ENCODE measurements at places on chromosomes 6 and 20.

DNA sequence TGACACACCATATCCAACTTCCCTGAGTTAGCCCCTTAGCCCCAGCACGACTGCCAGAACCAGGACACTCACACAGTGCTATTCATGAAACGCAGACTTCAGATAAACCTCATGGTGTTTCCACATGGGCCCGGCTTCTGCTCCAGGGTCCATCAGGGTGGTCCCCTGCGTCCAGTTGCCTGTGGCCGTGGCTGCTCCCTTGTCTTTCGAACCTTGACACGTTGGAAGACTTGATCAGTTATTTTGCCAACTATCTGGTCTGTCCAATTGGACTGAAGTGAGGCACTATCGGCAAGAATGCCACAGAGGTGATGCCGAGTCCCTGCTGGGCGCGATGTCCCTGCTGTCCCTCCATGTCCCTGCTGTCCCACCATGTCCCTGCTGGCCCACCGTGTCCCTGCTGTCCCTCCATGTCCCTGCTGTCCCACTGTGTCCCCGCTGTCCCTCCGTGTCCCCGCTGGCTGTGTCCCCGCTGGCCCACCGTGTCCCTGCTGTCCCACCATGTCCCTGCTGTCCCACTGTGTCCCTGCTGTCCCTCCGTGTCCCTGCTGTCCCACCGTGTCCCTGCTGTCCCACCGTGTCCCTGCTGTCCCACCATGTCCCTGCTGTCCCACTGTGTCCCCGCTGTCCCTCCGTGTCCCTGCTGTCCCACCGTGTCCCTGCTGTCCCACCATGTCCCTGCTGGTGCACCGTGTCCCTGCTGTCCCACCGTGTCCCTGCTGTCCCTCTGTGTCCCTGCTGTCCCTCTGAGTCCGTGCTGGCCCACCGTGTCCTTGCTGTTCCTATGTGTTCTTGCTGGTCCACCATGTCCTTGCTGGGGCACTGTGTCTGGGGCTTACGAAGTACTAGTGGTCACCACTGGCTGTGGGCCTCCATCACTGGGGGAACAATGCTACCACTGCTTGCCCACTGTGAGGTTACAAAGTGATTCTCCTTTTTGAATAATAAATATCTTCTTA, 251.4 kb downstream of the DLL1 start:
- no peak for DNase-seq

GRCh38 chr6:10801224-10801848, 37.0 kb downstream of the MAK start:
- no peak for DNase-seq

GRCh38 chr6:71908162-71908765, 21.9 kb downstream of the RIMS1 start:
- no peak for DNase-seq

DNA sequence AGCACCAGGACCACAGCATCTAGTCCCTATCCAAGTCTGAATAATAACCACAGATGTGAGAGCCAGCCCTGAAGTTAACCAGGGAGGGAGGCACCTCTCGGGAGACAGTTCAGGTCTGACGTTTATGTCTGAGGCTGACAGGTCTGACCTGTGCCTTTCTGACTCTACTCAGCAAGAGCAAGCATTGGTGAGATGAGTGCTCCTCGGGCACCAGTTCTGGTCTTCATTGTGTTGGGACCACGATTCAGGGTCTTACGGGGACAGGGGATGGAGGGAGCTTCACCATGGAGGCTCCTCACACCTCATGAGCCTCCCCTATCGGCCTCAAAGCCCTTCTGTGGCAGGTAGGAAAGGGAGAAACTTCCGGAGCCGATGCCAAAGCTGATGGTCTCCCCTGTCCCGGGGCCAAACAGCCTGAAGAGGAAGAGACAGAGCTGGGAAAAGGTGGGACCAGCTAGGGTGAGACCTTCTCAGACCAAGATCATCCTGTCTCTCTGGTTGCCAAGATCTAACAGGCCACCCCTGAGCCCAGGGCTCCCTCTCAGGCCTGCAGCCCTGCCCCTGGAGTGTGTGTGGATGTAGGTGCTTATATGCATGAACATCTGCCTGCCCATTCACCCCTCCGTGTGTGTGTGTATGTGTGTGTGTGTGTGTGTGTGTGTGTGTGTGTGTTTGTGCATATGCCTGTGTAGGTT, 170.5 kb downstream of the VEGFA start:
- DNase-seq = no peak

DNA sequence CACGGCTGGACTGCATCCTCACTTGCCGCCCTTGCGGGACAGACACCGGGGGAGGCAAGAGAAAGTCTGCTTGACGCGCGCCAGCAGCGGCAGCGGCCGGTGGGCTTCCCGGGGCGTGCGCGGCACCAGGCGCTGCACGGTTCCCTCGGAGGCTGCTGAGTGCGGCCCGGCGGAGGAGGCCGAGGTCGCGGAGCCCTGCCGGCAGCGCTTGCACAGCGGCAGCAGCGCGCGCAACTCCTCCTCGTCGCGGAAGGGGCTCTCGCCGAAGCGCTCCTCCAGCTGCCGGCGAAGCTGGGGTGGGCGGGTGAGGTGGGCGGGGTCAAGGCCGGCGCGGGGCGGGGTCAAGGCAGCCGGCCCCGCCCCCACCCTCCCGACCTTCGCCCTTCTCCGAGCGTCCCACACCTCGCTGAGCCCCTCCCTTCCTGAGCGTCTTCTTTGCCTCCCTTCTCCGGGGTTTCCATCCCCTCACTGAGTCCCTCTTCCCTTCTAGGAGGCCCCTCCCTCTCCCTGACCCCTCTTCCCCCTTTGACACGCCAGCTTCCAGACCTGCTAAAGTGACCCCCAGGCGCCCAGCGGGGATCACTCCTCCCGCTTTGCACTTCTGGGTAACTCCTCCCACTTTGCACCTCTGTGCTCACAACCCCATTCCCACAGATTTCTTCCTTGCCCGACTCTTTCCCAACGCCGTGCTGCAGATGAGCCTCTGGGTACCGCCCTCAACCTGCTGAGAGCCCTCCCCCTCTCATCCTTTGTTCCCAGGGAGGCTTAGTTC, 8.8 kb downstream of the DUSP15 start:
- peak; percentile 69 for DNase-seq

GRCh38 chr6:168067081-168067759, 11.8 kb downstream of the FRMD1 start:
- no peak for DNase-seq

DNA sequence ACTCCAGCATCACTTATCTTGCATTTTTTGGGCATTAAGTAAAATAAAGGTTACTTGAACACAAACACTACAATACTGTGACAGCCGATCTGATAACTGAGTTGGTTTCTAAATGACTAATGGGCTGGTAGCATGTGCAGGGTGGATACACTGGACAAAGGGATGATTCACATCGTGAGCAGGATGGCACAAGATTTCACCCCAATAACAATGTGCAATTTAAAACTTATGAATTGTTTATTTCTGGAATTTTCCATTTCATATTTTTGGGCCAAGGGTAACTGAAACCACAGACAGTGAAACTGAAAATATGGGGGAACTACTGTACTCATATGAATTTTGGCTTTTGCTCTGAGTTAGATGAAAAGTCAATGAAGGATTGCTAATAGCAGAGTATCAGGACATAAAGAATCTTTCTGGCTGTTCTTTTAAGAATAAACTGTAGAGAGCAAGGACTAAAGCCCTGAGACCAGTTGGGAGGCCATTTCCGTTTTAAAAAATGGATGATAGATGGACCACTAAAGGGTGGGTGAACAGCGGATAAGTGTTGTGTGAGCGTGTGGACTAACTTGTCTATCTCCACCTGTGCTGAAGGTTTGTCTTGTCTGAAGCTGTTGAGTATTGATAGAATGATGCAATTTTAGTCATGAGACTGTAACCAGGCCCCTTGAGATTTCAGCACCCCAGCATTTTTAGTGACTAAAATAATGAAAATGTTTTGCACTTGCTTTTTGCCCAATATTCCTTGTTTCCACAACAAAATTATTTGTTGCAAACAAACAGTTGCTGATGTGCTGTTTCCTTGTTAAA, 8.2 kb downstream of the SPINT3 start:
- no peak for DNase-seq

GRCh38 chr20:61587036-61587435, 335.0 kb downstream of the CDH4 start:
- no peak for DNase-seq

DNA sequence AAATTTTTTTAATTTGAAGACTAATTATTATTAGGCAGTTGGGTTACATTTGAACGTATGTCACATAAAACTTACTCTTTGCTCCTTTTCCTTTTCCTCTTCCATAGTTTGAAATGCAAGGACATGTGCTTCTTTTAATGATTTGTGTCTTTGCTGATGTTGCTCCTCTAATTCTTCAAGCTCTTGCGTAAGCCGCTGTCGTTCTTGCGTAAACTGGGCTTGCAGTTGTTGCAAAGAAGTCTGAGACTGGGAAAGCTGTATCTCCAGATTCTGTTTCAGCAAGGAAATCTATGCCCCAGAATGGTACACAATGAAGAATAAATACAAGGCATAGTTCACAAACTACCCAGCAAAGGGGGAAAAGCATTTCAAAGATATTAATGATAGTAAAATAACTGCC, 45.1 kb upstream of the MCM9 start:
- no peak for DNase-seq

- no peak for DNase-seq
Observed at GRCh38 chr6:136404627-136405419, 115.2 kb upstream of the BCLAF1 start.

DNA sequence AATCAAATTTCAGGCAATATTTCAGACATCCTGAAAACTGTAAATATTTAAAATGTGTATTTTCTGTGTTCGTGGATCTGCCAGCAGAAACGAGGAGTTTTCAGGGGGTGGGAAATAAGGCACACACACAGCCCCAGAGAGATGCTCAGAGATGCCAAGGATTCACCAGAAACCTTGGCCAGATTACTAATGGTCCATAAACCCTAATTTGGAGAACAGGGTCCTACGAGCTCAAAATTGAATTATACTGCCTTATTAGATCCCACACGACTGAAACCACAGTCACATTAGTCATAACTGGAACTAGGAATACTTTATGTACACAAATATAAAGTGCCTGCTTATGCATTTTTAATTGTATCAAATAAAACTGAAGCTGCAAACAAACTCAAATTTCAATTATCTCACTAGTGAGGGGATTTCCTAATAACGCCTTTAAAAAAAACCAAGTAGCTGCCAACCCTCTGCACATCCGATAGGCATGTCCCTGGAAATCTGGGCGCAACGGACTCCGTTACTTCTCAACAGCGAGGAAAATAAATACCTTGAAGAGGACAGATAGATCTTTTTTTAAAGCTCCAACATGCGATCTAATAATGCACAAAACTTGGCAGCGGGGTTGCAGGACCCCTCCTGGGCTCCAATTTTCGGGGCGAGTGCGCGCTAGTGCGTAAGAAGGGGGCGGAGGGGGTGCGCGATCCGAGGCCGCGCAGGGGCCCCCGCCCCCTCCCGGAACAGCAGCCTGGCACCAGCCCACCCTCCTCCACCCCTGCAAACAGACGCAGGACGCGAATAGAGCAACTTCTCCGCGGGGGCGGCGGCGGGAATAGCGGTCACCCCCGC, 897 bp downstream of the CHD6 start:
- DNase-seq = peak; percentile 49

GRCh38 chr6:73177221-73177944, 47.9 kb downstream of the KHDC1L start:
- no peak for DNase-seq
